ENCODE measurements at places on chromosomes 2 and 18.

DNA sequence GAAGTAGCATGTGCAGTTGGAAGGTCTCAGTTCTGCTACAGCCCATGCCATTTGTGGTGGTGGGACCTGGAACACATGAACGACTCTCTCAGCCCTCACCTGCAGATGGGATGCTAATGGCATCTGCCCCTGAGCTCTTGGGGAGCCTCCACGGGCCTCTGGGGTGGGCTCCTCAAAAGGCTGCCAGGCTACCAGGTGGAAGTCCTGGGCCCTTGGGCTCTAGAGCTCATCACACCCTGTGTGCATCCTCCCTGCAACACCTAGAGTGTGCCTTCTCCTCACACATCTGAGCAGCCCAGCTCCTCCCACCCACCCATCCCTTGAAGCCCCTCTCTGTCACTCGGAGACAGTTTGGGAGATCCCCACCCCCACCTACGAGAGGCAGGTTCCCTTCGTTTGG, 231.8 kb upstream of the MYT1L start:
- H3K27ac ChIP-seq = no peak overlapping the region
- H3K27me3 ChIP-seq = no peaks in the 10 kb centered on the region
- no peak for DNase-seq
- no peaks in the 10 kb centered on the region for H3K4me1 ChIP-seq
- no peaks in the 10 kb centered on the region for H3K36me3 ChIP-seq

DNA sequence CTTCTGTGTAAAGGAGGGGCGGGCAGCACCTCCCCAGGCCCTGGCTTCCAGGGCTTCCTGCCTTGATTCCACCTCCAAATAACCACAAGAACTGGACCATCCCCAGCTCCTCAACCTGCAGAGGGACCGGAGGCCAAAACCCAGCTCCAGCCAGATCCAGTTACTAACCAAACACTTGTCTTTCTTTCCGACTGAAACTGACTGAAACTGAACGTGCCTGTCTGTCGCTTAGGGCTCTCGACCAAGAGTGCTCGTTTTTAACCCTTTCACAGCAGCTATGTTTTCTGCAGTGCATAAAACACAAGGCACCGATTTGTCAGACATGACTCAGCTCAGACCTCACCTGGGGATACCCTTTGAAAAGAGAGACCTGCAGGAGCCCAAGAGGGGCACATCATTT, 249.9 kb upstream of the SIX2 start:
- H3K27me3 ChIP-seq = no peaks in the 10 kb centered on the region
- H3K4me1 ChIP-seq = peaks cover 46% of the 10 kb centered on the region
- H3K4me3 ChIP-seq = no peak overlapping the region
- no peak overlapping the region for H3K27ac ChIP-seq
- no peak for DNase-seq

DNA sequence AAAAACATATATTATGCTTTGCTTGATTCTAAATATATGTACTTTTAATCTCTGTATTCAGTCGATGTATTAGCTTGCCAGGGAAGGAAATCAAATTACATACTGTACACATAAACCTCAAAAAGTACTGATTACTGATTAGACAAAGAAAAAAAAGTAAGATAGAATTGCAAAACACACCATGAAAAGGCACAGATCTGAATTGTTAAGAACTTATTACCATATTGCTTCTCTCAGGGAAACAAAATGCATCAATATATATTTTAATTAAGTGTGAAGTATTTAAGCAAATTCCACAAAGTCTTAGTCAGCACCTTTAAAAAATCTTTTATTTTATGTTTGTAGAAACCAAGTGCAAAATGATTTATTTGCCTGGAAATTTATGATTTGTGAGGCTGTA, 309.3 kb downstream of the RNF144A start:
- DNase-seq = no peak
- H3K36me3 ChIP-seq = no peaks in the 10 kb centered on the region
- H3K4me3 ChIP-seq = no peak overlapping the region
- H3K4me1 ChIP-seq = no peaks in the 10 kb centered on the region

DNA sequence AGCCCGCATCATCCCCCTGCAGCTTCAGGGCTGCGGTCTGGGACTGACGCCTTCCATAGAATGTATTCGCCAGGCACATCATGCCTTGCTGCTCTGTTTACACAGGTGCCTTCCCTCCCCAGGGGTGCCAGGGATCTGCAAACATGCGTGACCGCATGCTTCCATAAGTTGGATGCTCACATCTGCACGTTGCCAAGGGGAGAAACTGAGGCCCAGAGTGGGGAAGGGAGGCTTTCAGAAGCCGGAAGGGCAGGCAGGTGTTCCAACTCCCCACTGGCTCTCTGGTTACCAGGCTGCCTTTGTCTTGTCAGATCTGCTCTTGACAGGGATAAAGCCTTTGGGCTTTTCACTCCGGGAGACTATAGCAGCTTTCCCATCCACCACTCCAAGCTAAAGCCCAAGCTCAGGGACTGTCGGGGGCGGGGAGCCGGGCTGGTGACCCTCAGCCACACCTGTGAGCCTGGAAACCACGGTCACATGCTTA, 125.8 kb upstream of the TNP1 start:
- H3K4me3 ChIP-seq = no peak overlapping the region
- DNase-seq = no peak
- peaks cover 5% of the 10 kb centered on the region for H3K4me1 ChIP-seq
- no peaks in the 10 kb centered on the region for H3K36me3 ChIP-seq
- H3K27me3 ChIP-seq = no peaks in the 10 kb centered on the region

DNA sequence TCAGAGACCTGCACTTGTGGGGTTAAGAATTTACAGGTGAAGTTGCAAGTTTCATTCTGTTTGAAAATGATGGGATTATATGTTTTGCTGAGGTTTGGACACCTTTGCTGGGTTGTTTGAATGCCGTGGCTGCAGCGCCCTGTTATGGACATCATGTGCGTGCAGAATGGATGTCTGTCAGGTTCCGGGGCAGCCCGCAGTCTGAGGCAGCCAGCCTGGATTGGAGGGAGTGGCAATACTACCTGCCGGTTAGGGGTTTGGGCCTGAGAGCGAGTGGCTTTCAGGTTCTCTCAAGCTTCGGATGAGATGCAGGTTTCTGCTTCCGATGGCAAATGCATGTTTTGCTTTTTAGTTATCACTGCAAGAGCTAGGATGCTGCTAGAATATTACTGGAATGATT, 1.1 kb downstream of the CASP8 start:
- no peaks in the 10 kb centered on the region for H3K36me3 ChIP-seq
- H3K4me3 ChIP-seq = no peak overlapping the region
- peaks cover 7% of the 10 kb centered on the region for H3K4me1 ChIP-seq
- no peak for DNase-seq

DNA sequence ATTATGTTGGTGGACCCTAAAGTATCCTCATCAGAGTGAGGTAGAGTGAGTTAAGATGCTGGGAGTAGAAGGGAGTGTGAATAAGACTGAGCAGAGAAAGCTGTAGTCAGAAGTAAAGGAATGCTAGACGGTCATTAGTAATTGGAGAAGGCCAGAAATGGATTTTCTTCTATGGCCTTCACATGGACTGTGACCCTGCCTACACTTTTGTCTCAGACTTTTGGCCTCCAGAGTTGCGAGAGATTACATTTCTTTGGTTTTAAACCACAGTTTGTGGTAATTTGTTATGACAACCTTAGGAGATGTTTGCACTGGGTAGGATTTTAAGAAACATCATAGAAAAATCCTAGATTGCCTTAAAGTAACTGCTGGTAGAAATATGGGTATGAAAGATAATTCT, 1267.7 kb upstream of the TMEFF2 start:
- no peak overlapping the region for H3K4me3 ChIP-seq
- no peaks in the 10 kb centered on the region for H3K36me3 ChIP-seq
- no peak for DNase-seq
- H3K27ac ChIP-seq = no peak overlapping the region

GRCh38 chr2:177024765-177025164, 187.8 kb upstream of the HNRNPA3 start:
- no peak for DNase-seq
- no peaks in the 10 kb centered on the region for H3K4me1 ChIP-seq
- H3K4me3 ChIP-seq = no peak overlapping the region

GRCh38 chr18:13450289-13451212, 232.0 kb downstream of the LDLRAD4 start:
- H3K4me1 ChIP-seq = peaks cover 48% of the 10 kb centered on the region
- DNase-seq = no peak
- H3K36me3 ChIP-seq = no peaks in the 10 kb centered on the region
- no peak overlapping the region for H3K27ac ChIP-seq
- no peak overlapping the region for H3K4me3 ChIP-seq

DNA sequence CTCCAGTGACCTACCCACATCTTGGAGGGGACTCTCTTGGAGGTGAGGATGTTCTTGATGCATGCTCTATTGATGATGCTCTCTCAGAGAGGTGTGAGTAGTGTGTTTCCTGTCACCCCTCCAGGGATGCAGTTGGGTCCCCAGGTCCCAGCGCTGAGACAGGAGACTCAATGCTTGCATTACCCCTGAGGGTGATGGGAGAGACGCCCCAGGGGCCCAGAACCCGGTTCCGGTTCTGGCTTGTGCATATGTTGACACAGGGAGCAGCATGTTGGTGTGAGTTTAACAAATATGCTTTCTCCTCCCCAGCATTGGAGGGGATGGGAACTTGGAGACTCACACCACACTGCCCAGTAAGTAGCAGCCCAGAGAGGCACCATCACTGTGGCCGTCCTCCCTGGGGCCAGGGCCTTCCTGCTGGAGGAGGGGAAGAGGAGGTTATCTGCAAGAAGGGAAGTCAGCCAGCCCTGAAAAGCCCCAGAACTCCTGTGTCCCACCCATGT, 124.5 kb downstream of the PLB1 start:
- H3K27me3 ChIP-seq = no peaks in the 10 kb centered on the region
- no peaks in the 10 kb centered on the region for H3K36me3 ChIP-seq
- DNase-seq = no peak
- H3K4me1 ChIP-seq = peaks cover 36% of the 10 kb centered on the region
- peak overlapping the region; percentile 93 for H3K27ac ChIP-seq
- H3K4me3 ChIP-seq = no peak overlapping the region

GRCh38 chr18:79513381-79514081, 117.8 kb downstream of the NFATC1 start:
- H3K27me3 ChIP-seq = no peaks in the 10 kb centered on the region
- no peaks in the 10 kb centered on the region for H3K36me3 ChIP-seq
- DNase-seq = no peak
- no peak overlapping the region for H3K27ac ChIP-seq
- H3K4me3 ChIP-seq = no peak overlapping the region

- H3K4me3 ChIP-seq = no peak overlapping the region
- no peaks in the 10 kb centered on the region for H3K4me1 ChIP-seq
- no peak overlapping the region for H3K27ac ChIP-seq
Measured at GRCh38 chr18:47949202-47949601, 18.7 kb upstream of the SMAD2 start.

- no peaks in the 10 kb centered on the region for H3K36me3 ChIP-seq
- no peak overlapping the region for H3K27ac ChIP-seq
- no peaks in the 10 kb centered on the region for H3K4me1 ChIP-seq
- no peak overlapping the region for H3K4me3 ChIP-seq
Measured at GRCh38 chr18:10948421-10948820, 200.9 kb downstream of the PIEZO2 start.

GRCh38 chr2:241037498-241037897, 39.1 kb downstream of the SNED1 start:
- H3K4me3 ChIP-seq = no peak overlapping the region
- no peak for DNase-seq
- H3K36me3 ChIP-seq = no peaks in the 10 kb centered on the region
- no peak overlapping the region for H3K27ac ChIP-seq
- H3K4me1 ChIP-seq = no peaks in the 10 kb centered on the region

- H3K4me1 ChIP-seq = peaks cover 11% of the 10 kb centered on the region
- no peak for DNase-seq
- no peaks in the 10 kb centered on the region for H3K27me3 ChIP-seq
- no peak overlapping the region for H3K4me3 ChIP-seq
- H3K36me3 ChIP-seq = no peaks in the 10 kb centered on the region
Measured at GRCh38 chr2:204946892-204947291, 401.6 kb downstream of the PARD3B start.

- peaks cover 47% of the 10 kb centered on the region for H3K36me3 ChIP-seq
- no peaks in the 10 kb centered on the region for H3K27me3 ChIP-seq
- DNase-seq = no peak
- no peak overlapping the region for H3K27ac ChIP-seq
- H3K4me1 ChIP-seq = peaks cover 10% of the 10 kb centered on the region
Measured at GRCh38 chr2:20027705-20028434, 15.4 kb upstream of the MATN3 start.
